DND-41 (cell line): ENCODE measurements at places on chromosomes 1 and 21.

- no peak for DNase-seq
Measured at GRCh38 chr1:181846681-181847080, 214.8 kb downstream of the ZNF648 start.

- DNase-seq = peak; percentile 70
Measured at GRCh38 chr1:180343921-180344769, 114.1 kb downstream of the LHX4 start.

DNA sequence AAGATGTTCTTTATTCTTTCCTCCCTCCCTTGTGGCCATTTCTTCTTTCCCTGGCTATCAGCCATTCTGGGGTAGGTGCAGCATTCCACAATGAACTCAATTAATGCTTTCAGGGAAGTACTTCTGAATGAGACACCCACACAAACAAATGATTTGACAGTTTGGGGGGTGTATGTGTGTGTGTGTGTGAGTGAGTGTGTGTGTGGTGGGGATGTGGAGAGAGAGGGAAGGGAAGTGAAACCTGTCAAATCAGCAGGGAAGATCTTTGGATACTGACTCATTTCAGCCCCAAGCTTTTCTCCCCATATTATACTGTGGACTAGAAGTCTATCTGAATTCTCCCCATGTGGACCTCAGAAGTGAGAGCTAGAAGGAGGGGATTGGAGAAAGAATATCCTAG lies 154.9 kb upstream of the CD34 start:
- DNase-seq = no peak

DNA sequence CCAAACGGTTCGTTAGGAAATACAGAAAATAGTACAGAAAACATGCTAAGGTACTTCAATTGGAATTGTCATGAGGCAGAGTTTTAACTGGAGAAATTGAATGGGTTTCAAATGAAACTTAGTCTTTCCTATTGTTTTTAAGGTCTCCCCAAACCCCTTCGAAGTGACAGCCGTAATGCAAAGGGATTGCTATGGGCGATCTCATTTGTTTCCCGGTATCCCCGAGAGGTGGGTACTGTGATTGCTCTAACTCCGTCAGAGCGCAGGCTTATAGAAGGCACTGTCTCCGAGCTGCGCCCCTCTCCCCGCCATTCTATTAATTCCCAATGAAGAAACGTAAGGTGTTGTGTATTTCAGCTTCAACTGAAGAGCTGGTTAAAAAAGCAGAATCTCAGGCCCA lies 22.0 kb upstream of the RNF187 start:
- no peak for DNase-seq

GRCh38 chr1:241627453-241628259 lies 12.5 kb downstream of the CHML start:
- DNase-seq = peak; percentile 13

GRCh38 chr21:16279731-16280581 lies 550.2 kb downstream of the USP25 start:
- DNase-seq = no peak

- no peak for DNase-seq
Measured at GRCh38 chr21:28731700-28732321, 260.9 kb downstream of the LTN1 start.

DNA sequence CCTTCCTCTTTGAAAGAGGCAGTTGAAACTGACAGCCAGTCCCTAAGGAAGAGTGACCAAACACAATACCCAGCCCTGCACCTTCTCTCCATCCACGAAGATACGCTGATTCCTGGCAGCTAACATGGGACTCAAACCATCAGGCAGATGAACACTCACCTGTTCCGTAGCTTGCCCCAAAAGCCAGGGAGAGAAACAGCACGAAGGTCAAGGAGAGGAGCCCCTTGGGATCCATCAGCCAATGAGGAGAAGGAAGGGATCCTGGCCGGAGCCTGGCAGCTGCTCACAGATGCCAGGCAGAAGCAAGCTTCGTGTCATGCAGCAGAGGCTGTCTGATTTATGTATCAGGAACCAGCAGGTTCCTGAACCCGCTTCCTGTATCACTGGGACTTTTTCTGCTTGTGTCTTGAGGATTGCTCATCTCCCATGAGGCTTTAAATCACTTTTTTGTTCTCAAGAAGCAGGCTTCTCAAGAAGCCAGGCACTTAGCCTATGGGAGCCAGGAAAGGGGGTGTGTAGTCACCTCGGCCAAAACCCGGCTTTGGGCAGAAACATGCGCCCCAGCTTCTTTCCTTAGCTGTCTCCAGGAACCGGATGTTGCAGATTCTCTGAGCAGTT lies at the start of gene SLAMF1:
Gene SLAMF1, minus strand, starts transcription at position 334 of the 618 bp plus-strand sequence. Its CDS starts 99 bp downstream, at position 235.
- peak; percentile 45 for DNase-seq

GRCh38 chr1:202130816-202131522 lies 8.3 kb downstream of the GPR37L1 start:
- DNase-seq = no peak

- DNase-seq = peak; percentile 22
Measured at GRCh38 chr1:90107990-90108389, 113.1 kb downstream of the ZNF326 start.

- no peak for DNase-seq
Measured at GRCh38 chr1:245263529-245264095, 108.8 kb downstream of the KIF26B start.

- peak; percentile 88 for DNase-seq
Measured at GRCh38 chr21:41768437-41769042, 1.7 kb upstream of the RIPK4 start.

DNA sequence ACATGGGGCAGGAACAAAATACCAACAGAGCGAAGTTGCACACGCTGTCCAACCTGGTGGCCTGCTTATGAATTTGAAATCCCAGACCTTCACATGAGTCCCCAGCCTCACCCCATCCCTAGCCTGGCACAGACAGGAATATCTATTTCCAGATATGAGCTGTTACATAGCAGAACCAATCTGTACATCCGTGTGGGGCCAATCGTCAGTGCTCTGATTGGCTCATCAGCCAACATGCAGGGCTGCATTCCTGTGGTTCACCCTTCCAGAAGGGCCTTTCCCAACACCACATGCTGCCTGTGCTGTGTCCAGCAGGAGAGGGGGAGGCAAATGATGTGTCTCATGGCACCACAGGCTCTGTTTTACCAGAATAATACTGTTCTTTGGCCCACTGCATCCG lies 31.3 kb downstream of the CCN1 start:
- no peak for DNase-seq

DNA sequence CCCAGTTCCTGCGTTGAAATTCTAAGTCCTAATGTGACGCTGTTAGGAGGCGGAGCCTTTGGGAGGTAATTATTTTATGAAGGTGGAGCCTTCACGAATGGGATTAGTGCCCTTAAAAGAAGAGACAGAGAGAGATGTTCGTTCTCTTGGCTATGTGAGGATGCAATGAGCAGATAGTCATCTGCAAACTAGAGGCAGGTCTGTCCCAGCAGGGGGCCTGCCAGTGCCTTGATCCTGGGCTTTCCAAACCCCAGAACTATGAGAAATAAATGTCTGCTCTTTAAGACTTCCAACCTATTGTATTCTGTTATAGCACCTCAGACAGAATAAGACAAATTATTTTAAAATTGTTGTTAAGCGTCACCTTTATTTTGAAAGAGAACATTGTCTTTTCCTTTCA lies 123.1 kb upstream of the KCNJ6 start:
- DNase-seq = no peak

DNA sequence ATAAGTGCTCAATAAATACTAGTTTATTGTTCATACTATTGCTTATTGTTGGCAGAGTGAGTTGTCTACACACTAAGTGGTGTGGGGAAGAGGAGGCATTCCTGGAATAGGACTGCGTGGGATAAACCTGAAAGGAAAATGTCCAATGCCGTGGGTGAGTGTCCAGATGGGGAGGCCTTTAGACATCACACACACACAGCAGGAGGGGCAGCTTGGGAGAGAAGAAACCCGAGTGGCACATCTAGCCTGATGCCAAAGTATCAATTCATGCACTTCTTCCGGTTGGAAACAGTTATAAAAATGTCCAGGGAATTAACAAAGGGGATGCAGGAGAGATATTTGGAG lies 27.3 kb downstream of the CCN1 start:
- DNase-seq = no peak

- no peak for DNase-seq
Measured at GRCh38 chr1:93501399-93501798, 53.5 kb downstream of the FNBP1L start.

- no peak for DNase-seq
Measured at GRCh38 chr1:196403803-196404690, 204.2 kb downstream of the KCNT2 start.

DNA sequence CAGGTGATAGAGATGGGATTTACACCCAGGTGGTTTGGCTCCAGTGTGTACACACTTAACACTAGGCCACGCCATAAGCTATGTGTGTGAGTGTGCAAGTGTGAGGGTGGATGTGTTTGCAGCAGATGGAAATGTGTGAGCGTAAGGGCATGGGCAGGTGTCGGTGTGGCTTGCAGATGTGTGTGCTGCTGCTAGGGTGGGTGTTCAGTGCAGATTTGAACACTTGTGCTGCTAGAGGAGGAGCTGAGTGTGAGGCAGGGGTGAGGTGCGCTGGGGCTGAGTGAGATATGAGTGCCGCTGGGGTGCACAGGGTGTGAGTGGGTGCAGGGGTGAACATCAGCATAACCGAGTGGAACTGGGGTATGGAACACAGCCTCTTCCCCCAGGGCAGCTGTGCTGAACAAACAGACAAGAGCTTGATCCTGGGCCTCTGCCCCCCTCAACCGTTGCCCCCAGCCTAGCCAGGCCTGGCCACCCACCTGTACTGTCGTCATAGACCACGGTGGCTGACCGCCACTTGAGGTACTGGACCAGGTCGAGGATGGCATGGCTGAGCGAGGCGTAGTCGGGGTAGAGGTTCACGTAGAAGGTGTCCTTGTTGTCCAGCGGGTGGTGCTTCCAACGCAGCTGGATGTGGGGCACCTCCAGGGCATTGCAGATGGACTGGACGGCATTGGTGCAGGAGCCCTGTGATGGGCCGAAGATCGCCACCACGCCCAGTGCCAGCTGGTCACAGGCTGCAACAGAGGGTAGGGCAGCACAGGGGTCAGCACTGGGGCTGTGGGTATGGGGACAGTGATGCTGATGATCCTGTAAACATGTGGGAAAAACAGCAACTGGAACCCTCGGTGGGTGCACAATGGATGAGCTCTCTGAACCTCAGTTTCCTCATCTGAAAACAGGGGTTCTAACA lies 153.9 kb downstream of the GRIK3 start:
- DNase-seq = no peak

- DNase-seq = no peak
Measured at GRCh38 chr1:65615859-65616258, 176.8 kb upstream of the PDE4B start.

DNA sequence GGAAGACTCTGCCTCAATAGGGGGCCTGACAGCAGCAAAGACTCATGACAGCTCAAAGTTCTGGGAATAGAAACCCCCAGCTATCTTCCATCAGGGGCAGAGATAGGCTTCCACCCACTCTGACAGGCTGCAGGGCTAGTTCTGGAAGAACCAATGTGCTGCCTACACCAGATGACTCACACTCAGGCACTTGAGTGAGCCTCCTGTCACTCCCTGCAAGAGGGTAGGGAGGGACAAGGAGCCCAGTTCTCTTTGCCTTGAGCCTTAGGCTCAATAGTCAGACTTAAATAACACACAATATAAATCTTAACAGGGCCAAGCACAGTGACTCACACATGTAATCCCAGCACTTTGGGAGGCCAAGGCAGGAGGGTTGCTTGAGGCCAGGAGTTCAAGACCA lies 386.4 kb downstream of the HHAT start:
- DNase-seq = no peak

DNA sequence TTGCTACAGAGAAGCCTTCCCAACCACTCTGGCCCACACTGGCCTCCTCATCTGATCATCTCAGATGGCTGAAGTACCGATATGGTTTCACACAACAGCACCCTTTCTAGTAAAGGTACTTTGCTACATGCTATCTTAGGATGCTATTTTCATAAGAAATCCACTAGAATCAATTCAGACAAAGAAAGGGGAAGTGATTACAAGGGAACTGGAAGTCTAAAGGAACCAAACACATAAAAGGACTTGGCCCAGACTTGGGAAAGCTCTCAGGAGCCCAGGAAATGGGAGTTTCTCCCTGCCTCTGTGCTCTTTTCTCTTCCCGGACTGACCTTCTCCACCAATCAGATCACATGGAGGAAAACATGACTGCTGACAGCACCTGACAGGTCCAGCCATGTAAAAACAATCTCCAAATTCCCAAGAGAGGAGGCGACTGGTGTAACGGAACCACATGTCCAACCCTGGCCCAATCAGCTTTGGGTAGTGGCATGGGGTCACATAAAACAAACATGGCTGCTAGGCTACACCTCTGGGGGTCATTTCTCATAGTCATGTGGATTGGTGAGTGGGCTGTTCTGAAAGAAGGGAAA lies 12.7 kb upstream of the FOXE3 start:
- DNase-seq = no peak

- DNase-seq = peak; percentile 90
Measured at GRCh38 chr1:9417695-9418094, 121.6 kb upstream of the SLC25A33 start.

DNA sequence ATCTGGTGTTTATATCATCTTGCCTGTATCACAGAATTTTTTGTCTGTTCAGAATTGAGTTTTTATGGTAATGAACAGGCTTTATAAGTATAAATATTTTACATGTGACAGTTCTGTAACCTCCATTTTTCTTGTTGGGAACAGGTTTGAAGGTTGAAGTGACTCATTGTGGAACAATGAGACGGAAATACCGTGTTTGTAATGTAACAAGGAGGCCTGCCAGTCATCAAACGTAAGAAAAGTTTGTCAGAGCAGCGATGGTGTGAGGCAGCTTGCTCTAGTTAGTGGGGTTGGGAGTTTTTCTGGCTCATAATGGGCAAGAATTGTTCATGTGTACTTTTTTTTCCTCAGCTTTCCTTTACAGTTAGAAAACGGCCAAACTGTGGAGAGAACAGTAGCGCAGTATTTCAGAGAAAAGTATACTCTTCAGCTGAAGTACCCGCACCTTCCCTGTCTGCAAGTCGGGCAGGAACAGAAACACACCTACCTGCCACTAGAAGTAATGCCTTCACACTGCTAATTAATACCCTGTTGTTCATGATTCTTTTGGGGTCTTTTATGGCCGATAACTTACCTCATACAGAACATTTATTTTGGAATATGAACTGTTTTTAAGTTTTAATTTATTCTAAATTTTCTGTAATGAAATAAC lies 75.2 kb upstream of the TEKT2 start:
- DNase-seq = no peak

DNA sequence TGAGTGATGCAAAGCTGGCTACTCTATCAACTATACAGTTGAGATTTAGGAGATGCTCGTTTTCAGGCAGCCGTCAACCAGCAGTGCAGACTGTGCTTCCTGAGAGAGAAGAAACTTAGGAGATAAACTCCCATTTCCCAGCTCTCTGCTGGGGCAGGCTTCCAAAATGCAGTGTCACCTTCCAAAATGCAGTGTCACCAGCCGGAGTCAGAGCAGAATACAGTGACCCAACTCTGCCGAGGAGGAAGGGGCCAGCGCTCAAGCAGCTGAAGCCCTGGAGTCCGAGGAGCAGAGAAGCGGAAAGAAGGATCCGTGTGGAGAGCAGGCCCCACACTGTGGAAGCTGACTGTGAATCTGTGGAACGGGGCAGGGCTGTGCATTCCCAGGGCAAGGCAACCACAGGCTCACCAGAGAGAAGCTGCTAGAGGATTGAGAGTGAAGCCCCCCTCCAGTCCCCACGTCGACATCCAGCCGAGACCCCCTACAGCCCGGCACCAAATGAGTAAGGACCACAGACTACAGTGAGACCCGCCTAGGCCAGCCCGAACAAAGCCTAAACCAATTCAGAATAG lies 703 bp upstream of the KRTAP12-1 start:
- no peak for DNase-seq

- DNase-seq = no peak
Measured at GRCh38 chr21:28224191-28224726, 768.4 kb downstream of the LTN1 start.

GRCh38 chr1:117146072-117146471 lies 24.5 kb upstream of the TRIM45 start:
- no peak for DNase-seq
